ENCODE measurements at places on chromosomes 12 and 14.

- DNase-seq: no peak
Observed at GRCh38 chr14:71554959-71555612, 377.1 kb upstream of the RGS6 start.

DNA sequence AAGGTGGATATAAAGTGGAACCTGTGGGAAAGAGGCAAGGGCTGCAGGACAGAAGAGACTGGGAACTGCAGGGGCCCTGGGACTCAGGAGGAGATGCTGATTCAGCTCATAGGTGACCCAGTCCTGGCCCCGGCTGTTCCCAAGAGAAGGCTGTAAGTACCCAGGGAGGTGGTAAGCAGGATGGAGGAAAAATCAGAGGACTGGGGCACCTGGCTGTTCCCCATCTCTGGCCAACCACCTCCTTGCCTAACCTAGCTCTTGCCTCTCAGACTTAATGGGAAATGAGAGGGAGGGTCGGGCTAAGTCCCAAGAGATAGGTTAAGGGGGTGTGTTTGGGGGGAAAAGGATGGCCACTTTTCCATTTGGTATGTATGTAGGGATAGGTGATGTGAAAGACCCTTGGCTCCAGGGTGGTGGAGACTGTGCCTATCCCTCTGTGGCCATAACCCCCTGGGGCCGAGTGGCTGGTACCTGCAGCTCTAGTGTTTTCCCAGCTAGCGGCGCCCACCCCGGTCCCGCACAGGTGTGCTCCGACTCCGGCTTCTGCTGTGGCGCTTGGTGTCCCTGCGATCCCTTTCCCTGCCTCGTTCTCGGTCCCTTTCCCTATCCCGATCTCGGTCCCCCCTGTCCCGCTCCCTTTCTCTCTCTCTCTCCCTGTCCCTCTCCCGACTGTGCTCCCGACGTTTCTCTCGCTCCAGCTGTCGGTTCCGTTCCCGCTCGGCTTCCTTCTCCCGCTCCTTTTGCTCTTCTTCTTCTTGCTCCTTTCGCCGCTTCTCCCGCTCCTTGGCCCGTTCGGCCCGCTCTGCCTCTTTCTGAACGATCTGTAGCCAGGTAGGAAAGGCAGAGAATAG is 1.6 kb upstream of the CDH24 start:
- no peak for DNase-seq

GRCh38 chr12:121095544-121096198 is 37.0 kb upstream of the P2RX7 start:
- peak; percentile 76 for DNase-seq

- DNase-seq: no peak
Observed at GRCh38 chr14:77603654-77604255, 12.7 kb downstream of the SPTLC2 start.

DNA sequence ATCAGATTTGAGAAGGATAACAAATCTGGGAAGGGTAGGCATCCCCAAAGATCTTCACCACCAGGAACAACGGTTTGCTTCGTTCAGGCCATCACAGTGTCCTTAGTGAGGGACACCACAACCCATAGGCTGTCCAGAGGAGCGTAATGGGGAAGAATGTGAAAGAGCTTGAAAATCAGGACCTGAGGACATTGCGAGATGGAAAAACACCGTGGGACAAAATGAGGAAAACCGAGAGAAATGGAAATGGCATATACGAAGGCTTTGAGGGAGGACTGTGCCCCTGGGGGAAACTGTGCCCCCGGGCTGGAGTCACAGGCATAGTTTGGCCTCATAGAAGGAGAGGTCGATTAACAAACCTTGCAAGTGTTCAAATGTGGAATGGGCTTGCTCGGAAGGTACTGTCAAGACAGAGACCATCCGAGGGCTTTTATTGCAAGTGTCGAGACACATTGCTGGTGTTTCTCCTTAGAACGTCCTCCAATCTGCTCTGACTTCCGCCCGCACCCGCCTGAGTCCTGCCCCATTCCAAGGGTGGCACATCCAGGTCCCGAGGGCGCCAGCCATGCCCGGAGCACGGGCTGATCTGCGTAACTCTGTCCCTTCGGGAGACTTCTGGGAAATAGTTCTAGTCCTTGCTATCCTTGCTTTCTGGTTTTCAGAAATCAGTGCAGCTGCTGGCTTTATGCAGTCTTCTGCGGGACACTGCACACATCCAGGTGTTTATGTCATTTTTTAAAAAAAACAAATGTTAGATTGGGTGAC is 885 bp upstream of the PALS1 start:
- DNase-seq: no peak
